Posterior vena cava (tissue), 2 donors: ENCODE measurements at places on chromosomes 5 and 9. TPM values are rescaled to one million over a fixed set of nuclear protein-coding genes. Genes with fewer than 3 reads are reported as not detected.

DNA sequence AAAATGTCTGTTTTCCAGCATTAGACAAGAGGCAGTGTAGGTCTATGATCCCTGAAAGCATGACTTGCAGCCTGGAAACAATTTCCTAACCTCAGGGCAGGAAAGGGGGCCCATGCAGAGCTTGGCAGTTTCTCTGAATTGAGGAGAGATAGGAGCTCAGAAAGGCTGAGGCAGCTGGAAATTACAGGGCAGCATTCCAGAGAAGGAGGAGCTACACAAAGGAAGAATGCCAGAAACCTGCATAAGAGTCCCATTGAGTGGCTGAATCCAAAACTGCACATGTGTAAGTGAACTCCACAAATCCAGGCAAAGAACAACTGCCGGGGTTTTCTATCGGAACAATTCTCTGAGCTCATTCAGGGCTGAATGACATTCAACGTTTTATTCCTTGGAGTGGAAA is 346.8 kb downstream of the PIK3R1 start:
- DNase-seq = no peak

DNA sequence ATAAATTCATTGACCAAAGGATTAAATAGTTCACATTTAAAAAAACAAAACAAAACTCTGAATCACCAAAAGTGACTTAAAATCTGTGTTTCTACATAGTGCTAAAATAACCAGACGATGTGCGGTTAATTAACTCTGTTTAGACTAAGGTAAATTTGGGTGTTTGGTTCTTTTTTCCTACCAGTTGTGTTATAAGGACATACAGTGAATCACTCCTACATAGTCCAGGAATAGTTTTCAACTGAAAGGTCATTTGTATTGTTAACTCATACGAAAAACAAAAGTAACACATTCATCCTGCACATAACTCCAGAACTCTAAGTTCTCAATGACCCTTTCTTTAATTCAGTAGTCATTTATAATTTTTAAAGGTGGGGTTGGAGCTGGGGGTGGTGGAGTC is 203.7 kb downstream of the GLIS3 start:
- no peak for DNase-seq

GRCh38 chr9:37030611-37030939 is 3.5 kb downstream of the PAX5 start:
- DNase-seq = no peak

DNA sequence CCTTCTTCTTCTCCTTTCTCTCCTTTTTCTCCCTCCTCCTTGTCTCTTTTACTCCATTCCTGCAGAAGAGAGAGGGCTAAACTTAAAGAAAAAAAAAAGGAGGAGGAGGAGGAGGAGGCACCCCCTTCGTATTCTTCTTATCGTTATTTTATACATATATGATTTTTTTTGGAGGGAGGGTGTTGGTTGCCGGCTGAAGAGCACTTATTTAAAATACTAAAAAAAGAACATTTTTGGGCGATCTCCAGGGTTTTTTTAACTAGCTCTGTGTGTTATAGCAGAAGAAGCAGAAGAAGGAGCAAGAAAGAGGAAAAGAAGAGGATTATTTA is 381 bp downstream of the NR2F1 start:
- no peak for DNase-seq

GRCh38 chr9:75084081-75084672 is 3.8 kb downstream of the NMRK1 start:
- no peak for DNase-seq

GRCh38 chr5:154477382-154478223 is 424 bp downstream of the HAND1 start:
- no peak for DNase-seq

- DNase-seq = no peak
These were observed 31.4 kb downstream of the FAM174A start for GRCh38 chr5:100566382-100567141.

- DNase-seq = no peak
These were observed 16.1 kb downstream of the KCNN2 start for GRCh38 chr5:114377946-114378345.

DNA sequence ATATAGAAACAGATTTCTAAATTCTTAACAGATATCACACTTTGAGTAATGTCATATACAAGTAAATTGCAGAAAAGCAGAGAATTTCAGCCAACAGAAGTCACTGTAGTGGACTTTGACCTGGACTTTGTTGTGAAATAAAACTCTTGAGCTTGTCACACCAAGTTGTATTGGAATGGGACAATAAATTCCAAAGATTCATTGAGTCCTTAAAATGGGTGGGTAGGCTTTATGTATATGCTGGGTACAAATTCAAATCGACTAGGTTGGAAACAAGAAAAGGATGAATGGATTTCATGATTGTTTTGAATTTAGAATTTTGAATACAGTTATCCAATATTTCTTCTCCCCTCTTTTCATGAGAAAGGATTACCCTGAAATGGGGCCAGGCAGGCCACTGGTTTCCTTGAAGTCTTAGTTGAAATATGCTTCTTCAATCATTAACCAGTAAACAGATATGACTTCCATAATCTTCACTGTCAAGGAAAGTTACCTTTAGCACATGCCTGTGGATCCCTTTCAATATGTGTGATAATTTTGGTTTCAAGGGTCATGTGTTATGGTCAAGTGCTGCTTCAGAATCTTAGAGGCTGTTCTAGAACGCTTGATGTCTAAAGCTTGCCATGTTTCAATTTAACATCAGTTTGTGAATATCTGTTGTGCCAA is 25.7 kb downstream of the PIP5K1B start:
- DNase-seq = no peak

DNA sequence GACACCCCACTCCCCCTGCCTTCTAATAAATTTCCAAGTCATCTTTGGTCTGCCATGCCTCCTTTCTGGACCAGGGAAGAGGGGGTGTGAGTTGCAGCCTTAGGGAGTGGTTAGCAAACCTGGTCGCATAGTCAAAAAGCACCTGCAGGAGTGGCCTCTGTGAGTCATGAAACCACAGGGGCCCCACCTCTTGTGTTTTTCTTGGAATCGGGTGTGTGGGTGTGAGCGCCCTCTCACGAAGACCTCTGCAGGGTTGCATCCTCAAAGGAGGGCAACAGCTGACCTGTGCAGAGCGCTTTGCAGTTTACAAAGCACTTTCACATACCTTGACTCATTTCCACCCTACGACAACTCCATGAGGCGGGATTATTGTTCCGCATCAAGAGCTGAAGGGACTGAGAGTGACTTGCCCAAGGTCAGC is 36.8 kb upstream of the TEX48 start:
- DNase-seq = no peak

DNA sequence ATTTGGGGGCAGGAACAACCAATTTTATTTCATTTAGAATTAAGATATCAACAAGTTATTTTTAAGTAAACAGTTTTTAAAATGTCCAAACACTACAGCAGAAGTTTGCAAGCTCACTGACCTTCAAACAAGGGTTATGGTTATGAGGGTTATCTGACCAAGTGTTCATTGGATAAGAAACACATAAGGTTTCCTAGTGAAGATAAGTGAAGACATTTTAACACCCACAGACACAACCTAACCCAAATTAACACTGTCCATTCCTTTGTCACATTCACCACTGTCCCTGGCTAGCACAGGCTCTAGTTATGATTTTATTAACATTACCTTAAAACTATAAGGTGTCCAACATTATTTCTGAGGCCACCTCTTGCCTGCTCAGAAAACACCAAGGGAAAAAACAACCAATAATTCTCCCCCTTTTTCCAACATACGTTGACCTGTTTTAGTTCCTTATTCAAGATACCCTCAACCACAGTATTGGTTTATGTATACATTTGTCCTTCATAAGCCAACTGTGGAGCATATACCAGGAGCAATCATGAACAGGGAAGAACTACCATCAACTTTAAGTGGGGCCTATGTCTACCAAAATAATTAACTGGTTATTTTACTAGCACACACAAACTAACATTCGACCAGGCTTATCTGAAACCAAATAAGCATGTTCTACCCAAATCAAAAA is 4.0 kb downstream of the ETF1 start:
- DNase-seq = no peak

- peak; percentile 72 for DNase-seq
These were observed 34.3 kb downstream of the NACC2 start for GRCh38 chr9:136060671-136061371.

DNA sequence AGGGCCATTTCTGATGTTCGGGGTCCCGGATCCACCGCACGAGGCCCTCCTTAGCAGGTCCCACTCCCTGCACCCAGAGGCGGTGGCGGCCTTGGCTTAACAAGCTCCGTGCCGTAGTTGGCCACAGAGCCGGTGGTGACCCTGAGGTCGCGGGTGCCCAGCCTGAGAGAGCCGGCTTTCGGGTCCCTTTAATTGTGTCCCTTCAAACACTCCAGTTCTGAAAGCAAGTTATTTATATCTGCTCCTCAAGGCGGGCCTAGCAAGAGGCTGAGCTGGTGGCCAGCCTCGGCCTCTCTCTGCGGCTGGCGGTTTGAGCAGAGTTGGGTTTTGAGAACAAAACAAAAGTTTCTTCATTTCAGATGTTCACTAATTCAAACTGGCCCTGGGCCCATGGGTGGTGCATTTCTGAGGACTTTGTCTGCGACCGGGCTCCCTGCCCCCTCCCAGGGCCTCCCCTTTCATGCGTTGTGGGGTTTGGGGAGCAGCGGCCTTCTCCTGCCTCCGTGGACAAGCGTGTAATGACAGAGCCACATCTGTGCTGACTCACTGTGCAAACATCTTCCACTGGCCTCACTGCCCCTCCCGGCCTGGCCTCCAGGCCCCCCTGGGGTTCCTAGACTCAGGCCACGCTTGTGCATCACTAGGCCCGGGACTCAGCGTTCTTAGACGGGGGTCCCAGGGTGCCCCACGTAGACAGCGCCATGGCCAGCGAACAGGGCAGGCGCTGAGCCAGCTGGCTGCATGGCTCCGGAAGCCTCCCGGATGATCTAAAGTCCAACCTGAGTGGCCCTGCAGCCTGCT is 49.4 kb upstream of the COL5A1 start:
- peak; percentile 92 for DNase-seq

DNA sequence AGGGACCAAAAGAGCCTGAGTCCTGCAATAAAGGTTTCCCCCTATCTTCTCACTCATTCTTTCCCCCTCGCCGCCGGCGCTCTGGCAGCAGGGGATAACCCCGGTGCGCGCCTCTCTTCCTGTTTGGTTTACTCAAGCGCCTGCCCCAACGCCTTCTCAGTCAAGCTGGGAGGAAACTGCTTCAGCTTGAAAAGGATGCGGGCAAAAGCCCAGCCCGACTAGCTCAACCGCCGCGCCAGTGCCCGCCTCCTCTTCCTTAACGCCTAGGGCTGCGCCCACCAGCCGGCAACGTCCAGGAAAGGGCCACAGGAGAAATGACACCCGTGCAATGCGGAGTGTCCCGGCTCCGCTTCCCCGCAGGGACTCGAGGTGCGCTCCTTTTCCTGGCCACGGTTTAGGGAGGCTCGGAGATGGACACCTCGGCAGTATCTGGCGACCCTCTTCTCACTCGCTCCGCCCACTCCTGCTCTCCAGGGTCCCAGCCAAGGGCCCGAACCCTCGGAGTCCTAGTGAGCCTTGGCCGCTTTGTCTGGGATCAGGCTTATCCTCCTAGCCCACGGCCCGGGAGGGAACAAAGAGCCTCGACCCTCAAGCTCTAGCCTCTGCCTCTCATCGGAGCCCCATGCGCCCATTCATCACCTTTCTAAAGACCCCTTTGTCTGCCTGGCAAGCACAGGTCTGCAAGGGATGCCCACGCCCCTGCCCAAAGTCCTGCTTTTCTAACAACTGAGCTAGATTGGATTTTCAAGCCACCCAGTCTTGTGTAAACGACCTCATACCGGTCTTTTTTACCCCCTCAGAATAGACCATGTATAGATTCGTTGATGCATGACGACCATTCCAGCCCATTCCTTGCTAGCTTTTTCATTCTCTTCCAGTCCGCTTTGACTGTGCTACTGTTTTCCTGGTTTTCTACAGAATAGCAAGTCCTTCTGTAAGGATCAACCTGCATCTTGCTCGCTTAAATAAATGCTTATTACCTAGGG is 2.0 kb downstream of the ST8SIA4 start:
- peak; percentile 94 for DNase-seq

C5orf52 gene
- total RNA-seq = not detected

ADAMTS6 gene
- total RNA-seq = 5.5 TPM

SLC4A9 gene
- not detected for total RNA-seq

BARHL1 gene
- total RNA-seq = not detected

PDCD1LG2 gene
- total RNA-seq = 4.2 TPM

ZNG1A gene
- 26.7 TPM for total RNA-seq
